ENCODE measurements at places on chromosomes 5 and 9.

DNA sequence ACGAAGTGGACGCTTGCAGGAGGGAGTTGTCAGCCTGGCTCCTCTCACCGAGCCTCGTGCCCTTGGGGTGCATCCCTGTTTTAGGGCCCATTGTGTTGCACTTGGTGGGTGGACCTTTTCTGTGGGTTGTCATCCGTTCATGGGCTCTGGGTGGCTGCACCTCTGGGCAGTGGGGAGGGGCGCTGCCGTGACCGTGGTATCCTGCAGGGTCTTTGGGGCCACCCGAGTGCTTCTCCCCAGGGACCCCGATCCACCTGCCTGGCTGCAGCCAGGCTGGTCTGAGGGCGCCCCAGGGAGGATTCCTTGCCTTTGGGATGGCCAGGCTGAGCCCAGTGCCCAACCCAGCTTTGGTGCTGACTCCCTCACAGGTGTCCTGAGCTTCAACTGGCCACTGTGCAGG lies 41.0 kb upstream of the UBAC1 start:
- H3K4me1 ChIP-seq = no peaks in the 10 kb centered on the region
- H3K27ac ChIP-seq = no peak overlapping the region
- H3K4me3 ChIP-seq = no peak overlapping the region
- no peaks in the 10 kb centered on the region for H3K36me3 ChIP-seq
- H3K27me3 ChIP-seq = no peaks in the 10 kb centered on the region

DNA sequence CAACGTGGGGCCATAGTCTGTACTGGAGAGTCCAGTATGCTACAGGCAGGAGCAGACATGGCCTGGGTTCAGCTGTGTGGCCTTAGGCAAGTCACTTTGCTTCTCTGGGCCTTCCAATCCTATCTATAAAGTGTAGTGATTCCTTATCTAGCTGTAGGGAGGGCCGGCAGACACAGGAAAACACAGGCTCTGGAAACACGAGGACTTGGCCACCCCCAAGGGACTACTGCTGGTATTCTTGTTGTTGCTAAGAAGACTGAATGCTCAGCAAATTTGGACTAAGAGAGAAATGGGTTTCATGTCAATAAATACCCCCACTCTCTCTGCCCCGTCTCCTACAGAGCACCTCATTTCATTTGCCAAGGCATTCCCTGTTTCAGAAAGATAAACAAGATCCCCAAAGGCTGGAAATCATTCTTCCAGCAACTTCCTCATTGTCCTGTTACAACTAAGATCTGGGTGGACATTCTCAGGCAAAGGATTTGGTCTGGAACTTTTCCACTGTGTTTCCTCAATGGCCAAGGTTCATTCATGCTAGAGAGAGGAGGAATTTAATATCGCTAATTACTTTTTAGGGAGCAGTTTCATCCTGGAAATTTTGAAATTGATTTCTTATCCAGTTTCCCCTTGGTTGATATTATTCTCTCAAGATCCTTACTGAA lies 105.8 kb downstream of the GABBR2 start:
- no peaks in the 10 kb centered on the region for H3K36me3 ChIP-seq
- no peak for DNase-seq
- no peak overlapping the region for H3K4me3 ChIP-seq
- no peaks in the 10 kb centered on the region for H3K4me1 ChIP-seq

GRCh38 chr9:89743216-89743572 lies 138.4 kb downstream of the GADD45G start:
- H3K4me3 ChIP-seq = peak overlapping the region; percentile 67
- no peaks in the 10 kb centered on the region for H3K27me3 ChIP-seq
- H3K36me3 ChIP-seq = peaks cover 6% of the 10 kb centered on the region
- H3K4me1 ChIP-seq = peaks cover 80% of the 10 kb centered on the region
- no peak for DNase-seq

DNA sequence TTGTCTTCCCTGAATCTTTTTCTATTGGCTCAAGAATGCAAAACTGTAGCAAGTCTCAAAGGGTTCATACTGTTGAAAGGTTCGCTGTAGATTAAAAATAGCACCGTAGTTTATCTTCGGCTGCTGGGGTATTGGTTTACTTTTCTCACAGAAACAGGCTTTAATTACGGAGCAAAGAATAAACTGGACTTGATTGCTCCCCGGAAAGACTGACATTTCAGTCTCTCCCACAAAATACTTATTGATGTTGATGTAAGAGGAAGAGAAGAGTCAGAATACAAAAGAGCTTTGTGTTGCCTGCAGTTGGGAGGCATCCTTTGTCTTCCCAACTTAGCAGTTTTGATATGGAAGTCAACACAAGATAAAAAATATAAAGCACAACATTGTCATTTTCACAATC lies 183.9 kb upstream of the DMAC1 start:
- no peak for DNase-seq
- H3K4me3 ChIP-seq = peak overlapping the region; percentile 3
- no peak overlapping the region for H3K27ac ChIP-seq
- H3K4me1 ChIP-seq = peaks cover 29% of the 10 kb centered on the region
- H3K27me3 ChIP-seq = no peaks in the 10 kb centered on the region
- peaks cover 4% of the 10 kb centered on the region for H3K36me3 ChIP-seq

DNA sequence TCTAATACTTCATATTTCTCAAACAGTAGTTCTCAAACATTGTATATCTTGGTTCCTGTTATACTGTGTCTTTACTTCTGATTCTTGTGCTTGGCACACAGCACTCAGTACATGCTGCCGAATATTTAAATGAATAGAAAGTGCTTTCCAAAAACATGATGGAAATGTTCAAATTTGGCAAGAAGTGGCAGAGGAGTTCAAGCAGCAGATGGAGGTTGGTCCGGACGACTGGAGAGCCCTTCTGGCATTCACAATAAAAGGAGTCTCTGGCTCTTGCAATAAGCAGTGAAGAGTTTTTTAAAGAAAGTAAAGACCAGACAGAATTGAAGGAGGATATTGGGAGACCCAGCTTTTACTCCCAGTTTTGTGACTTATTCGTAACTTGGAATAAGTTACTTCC lies 36.3 kb downstream of the TSTD2 start:
- peaks cover 8% of the 10 kb centered on the region for H3K4me1 ChIP-seq
- DNase-seq = no peak
- peaks cover 11% of the 10 kb centered on the region for H3K36me3 ChIP-seq
- no peak overlapping the region for H3K27ac ChIP-seq

GRCh38 chr9:115804206-115804605 lies 349.4 kb upstream of the PAPPA start:
- no peaks in the 10 kb centered on the region for H3K27me3 ChIP-seq
- no peaks in the 10 kb centered on the region for H3K4me1 ChIP-seq
- no peak for DNase-seq
- no peaks in the 10 kb centered on the region for H3K36me3 ChIP-seq

DNA sequence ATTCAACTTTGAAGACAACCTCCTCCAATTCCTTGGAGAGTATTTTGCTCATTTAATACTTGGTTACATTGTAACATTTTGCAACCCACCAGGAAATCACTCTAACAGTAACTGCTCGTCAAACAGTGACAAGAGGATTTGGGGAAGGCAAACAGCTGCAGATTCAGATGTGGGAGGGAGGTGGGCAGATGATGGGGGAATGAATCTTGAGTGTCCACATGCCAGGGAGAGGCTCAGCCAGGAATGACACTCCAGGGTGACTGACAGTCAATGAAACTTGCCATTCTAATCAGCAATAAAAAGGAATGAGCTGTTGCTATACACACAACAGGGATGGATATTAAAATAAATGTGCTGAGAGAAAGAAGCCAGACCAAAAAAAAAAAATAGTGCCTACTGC lies 97.7 kb upstream of the ANKRD55 start:
- H3K4me3 ChIP-seq = peak overlapping the region; percentile 16
- peak overlapping the region; percentile 89 for H3K27ac ChIP-seq
- no peak for DNase-seq
- no peaks in the 10 kb centered on the region for H3K27me3 ChIP-seq
- H3K4me1 ChIP-seq = peaks cover 51% of the 10 kb centered on the region

- H3K36me3 ChIP-seq = peaks cover 14% of the 10 kb centered on the region
- no peaks in the 10 kb centered on the region for H3K27me3 ChIP-seq
- DNase-seq = no peak
These were observed 5.3 kb downstream of the SLC25A25 start for GRCh38 chr9:128073253-128073886.

- no peaks in the 10 kb centered on the region for H3K36me3 ChIP-seq
- no peaks in the 10 kb centered on the region for H3K4me1 ChIP-seq
- no peak for DNase-seq
- H3K4me3 ChIP-seq = no peak overlapping the region
- peaks cover 3% of the 10 kb centered on the region for H3K27me3 ChIP-seq
- H3K27ac ChIP-seq = no peak overlapping the region
These were observed 49.8 kb upstream of the SH3PXD2B start for GRCh38 chr5:172503925-172504700.

GRCh38 chr5:135934939-135935338 lies 19.8 kb downstream of the LECT2 start:
- no peaks in the 10 kb centered on the region for H3K36me3 ChIP-seq
- H3K27me3 ChIP-seq = peaks cover 30% of the 10 kb centered on the region
- no peak overlapping the region for H3K4me3 ChIP-seq
- H3K27ac ChIP-seq = no peak overlapping the region

DNA sequence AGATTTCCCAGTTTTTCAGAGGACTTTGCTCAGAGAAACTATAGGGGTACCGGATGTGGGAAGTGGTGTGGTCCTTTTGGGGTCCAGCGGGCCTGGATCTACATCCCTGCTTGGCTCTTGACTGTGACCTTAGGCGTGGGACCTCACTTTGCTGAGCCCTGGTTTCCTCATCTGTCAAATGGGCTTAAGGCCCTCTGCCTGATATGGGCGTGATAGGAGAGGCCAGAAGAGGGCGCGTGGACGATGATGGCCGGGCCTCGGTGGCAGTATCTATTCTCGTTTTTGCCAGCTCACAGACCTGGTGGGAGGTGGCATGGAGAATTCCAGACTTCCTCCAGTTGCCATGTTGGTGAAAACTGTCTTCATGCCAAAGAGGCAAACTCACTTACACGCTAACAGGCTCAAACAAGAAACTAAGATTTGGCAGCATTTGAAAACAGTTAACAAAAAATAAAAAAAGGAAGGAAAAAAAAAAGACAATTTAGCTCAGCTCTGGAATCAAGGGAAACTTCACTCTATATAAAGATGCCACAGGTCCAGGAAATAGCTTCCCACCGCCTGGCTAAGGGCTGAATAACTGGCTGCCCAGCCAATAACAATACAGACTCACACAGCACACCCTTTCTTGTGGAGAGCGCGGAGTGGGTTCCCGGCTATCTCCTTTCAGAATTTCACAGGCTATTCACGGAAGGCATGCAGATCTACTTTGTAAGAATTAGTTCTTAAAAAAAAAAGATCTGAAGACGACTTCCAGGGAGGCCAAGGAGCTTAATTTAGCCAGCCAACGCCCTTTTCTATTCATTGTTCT lies 1.7 kb downstream of the SH3PXD2B start:
- no peaks in the 10 kb centered on the region for H3K36me3 ChIP-seq
- peaks cover 62% of the 10 kb centered on the region for H3K27me3 ChIP-seq
- H3K27ac ChIP-seq = no peak overlapping the region
- DNase-seq = no peak

- H3K4me1 ChIP-seq = peaks cover 40% of the 10 kb centered on the region
- peak; percentile 97 for DNase-seq
- peaks cover 3% of the 10 kb centered on the region for H3K27me3 ChIP-seq
- peaks cover 5% of the 10 kb centered on the region for H3K36me3 ChIP-seq
These were observed 32.1 kb upstream of the SPRY4 start for GRCh38 chr5:142356716-142357468.

DNA sequence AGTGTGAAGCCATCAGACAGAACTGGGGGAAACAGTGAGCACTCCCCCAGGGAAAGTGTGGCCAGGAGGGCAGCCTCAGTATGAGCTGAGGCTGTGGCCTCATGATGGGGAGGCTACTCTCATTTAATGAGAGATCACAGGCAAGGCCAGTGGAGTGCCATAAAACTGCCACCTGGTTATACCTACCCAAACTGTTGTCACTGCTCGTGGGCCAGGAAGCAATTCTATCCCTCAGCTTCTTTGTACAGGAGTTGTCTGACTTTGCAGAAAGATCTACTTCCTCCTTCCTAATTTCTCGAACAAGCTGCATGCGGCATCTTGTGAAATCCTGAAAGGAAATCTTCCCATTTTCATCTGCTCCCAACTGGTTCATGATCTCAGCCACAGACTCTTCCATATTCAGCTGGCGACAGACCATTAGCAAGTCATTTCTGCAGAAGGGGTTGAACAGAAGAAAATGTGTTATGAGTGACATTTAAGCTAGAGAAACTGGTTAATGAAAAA lies 50.0 kb downstream of the TSSK1B start:
- H3K36me3 ChIP-seq = no peaks in the 10 kb centered on the region
- no peak overlapping the region for H3K27ac ChIP-seq
- DNase-seq = no peak
- H3K4me3 ChIP-seq = no peak overlapping the region
- H3K27me3 ChIP-seq = peaks cover 45% of the 10 kb centered on the region

DNA sequence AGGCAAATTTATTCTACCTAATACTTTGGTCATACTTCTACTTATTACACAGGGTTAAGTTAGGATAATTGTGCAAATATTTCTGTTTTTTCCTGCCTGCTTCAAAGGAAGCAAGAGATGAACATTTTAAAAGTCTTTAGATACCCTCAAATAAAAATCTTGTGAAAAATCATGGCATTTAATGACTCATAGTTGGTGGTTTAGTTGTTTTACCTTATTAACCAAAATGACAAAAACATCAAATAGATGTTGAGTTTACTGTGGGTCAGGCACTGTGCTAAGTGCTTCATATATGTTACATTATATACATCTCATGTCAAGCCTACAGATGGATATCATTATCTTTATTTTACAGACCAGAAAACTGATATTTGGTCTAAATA lies 54.4 kb downstream of the ZNF474 start:
- H3K27ac ChIP-seq = no peak overlapping the region
- H3K27me3 ChIP-seq = no peaks in the 10 kb centered on the region
- no peaks in the 10 kb centered on the region for H3K36me3 ChIP-seq
- no peak overlapping the region for H3K4me3 ChIP-seq
- no peak for DNase-seq
- no peaks in the 10 kb centered on the region for H3K4me1 ChIP-seq

- no peak overlapping the region for H3K27ac ChIP-seq
- H3K4me3 ChIP-seq = no peak overlapping the region
- no peak for DNase-seq
- H3K4me1 ChIP-seq = no peaks in the 10 kb centered on the region
- no peaks in the 10 kb centered on the region for H3K36me3 ChIP-seq
- peaks cover 2% of the 10 kb centered on the region for H3K27me3 ChIP-seq
These were observed 169.6 kb downstream of the RORB start for GRCh38 chr9:74666625-74667316.

GRCh38 chr9:34582787-34583186 lies 6.7 kb downstream of the CNTFR start:
- H3K27me3 ChIP-seq = peaks cover 75% of the 10 kb centered on the region
- H3K4me3 ChIP-seq = no peak overlapping the region
- DNase-seq = no peak
- peaks cover 4% of the 10 kb centered on the region for H3K4me1 ChIP-seq

DNA sequence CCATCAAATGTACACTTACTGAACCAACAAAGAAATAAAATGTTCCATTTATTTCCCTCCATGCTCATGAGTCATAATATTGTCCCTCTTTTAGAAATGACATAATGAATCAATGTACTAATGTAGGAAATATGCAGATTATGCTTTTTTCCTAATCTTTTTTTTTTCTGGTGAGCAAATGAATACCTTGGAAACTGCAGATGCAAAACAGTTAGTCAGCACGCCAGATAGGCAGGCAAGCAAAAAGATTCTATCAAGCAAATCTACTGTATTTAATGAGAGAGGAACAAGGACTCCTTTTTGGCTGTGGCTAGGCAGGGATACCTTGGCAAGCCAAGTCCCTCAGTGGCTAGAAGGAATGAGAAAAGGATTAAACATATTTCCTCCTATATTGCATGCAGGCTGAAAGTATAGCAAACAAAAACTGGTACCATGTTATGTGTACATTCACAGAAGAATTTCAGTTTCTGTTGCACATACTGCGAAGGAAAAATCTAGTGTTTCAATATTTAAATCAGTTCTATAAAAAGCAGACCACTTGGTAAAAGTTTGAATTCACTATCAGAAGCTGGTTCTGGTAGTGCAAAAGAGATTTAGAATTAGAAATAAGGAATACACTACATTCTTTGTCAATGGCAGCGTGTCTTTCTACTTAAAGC lies 605.4 kb downstream of the TLE1 start:
- no peak overlapping the region for H3K4me3 ChIP-seq
- no peak overlapping the region for H3K27ac ChIP-seq
- DNase-seq = no peak
- H3K36me3 ChIP-seq = no peaks in the 10 kb centered on the region
